B cell (primary cell): ENCODE measurements at places on chromosomes 6 and 20.

DNA sequence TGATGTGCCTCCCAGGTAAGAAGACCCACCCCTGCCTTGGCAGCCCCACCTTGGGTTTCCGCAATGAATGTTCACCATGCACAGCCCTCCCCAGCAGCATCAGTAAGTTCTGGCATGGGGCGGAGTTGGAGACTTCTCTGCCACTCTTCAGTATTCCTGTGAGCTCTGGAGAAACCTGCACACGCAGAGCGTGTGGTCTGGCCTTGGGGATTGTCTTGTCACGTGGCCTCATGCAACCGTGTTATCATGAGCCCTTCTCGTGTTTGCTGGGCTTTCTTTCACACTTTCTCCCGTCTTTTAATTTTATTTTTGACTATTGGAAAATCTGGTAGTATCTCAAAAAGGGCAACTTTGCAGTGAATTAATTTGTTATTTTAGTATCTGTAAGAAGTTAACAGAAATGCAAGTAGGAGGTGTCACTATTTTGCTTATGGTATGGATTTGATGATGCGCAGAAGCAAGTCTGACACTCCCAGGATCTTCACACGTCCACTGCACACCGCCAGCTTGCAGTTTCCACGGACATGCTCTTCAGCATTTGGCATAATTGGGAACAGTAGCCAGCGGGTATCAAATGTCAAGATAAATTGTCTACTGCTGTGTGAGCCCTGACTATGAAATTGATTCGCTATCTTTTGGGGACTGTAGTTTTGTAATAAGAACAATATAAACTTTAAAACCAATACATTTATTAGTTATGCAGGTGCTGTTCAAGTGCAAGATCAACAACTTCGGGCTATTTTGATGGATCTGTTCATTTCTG lies 463.5 kb downstream of the QKI start:
- no peaks in the 10 kb centered on the region for H3K4me1 ChIP-seq
- no peak for DNase-seq
- no peaks in the 10 kb centered on the region for H3K36me3 ChIP-seq
- no peak overlapping the region for H3K4me3 ChIP-seq
- H3K27ac ChIP-seq, result no peak overlapping the region

DNA sequence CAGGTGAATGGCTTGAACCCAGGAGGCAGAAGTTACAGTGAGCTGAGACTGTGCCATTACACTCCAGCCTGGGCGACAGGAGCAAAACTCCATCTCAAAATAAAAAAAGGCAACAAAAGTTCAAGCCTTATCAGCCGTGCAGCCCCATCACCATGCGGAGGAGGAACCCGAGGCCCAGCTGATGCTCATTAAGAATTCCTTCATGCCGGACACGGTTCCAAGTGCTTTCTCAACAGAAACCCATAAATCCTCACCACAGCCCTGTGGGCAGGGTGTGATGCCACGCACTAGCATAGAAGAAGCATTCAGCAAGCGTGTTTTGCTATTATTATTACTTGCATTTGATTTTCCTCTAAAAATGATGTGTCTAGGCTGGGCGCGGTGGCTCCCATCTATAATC lies 56.3 kb downstream of the PREX1 start:
- H3K27ac ChIP-seq, result no peak overlapping the region
- no peak overlapping the region for H3K4me3 ChIP-seq
- peaks cover 17% of the 10 kb centered on the region for H3K36me3 ChIP-seq

DNA sequence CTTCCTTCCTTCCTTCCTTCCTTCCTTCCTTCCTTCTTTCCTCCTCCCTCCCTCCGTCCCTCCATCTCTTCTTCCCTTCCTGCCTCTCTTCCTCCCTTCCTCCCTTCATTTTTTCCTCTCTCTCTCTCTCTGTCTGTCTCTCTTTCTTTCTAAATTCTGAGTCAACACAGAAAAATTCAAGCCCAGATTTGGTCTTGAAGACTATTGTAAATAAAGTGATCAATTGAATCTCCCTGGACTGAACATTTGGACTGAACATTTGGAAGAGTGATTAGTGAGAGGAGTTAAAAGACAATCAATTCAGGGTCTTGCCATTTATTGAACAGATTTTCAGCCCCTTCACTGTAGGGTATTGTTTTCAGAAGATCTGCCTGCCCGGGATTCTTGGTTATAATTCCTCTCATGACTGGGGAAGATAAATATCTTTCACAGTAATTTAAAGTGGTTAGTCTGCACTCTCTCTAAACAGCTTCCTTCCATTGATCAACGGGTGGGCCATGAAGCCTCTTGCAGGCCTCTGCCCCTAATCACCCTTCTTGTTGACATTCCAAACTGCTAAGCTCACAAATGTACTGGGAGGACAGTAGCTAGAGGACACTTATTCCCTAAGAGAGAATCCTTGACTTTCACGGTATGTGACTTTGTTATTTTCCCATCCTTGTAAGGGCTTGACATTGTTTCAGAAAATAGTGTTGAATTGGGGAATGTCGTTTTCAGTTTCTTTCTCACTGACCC lies 101.7 kb upstream of the BMP2 start:
- no peak for DNase-seq
- H3K4me1 ChIP-seq, result no peaks in the 10 kb centered on the region
- no peaks in the 10 kb centered on the region for H3K36me3 ChIP-seq

GRCh38 chr20:56953048-56953586 lies 313.3 kb downstream of the BMP7 start:
- no peaks in the 10 kb centered on the region for H3K4me1 ChIP-seq
- no peaks in the 10 kb centered on the region for H3K36me3 ChIP-seq
- H3K27ac ChIP-seq, result no peak overlapping the region
- H3K27me3 ChIP-seq, result no peaks in the 10 kb centered on the region
- DNase-seq, result no peak
- H3K4me3 ChIP-seq, result no peak overlapping the region

DNA sequence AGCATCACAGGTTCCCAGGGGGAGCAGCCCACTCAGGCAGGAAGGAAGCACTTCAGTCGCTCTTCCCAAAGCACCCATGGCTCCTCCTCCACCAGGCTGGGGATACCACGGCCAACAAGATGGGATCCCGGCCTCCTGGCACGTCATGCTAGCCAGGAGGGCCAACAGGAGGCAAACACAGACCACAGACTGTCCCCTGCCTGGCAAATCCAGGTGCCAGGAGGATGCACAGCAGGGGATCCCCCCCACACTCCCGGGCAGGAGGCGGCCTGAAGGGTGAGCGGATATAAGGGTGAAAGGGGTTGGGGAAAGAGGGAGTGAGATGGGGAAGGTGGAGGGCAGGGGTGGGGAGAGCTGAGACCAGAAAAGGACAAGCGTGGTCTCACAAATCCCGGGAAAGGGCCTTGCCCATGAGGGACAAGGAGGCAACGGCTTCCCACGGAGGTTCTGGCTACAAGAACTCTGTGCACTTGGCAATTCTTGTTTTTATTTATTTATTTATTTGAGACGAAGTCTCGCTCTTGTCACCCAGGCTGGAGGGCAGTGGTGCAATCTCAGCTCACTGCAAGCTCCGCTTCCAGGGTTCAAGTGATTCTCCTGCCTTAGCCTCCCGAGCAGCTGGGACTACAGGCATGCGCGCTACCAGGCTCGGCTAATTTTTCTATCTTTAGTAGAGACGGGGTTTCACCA lies 7.2 kb downstream of the PXDC1 start:
- DNase-seq, result peak; percentile 24
- no peaks in the 10 kb centered on the region for H3K36me3 ChIP-seq
- no peaks in the 10 kb centered on the region for H3K27me3 ChIP-seq
- H3K4me1 ChIP-seq, result peaks cover 49% of the 10 kb centered on the region
- no peak overlapping the region for H3K4me3 ChIP-seq
- H3K27ac ChIP-seq, result no peak overlapping the region
